ENCODE measurements at places on chromosomes 6 and 20.

GRCh38 chr6:127188744-127189143 is 70.3 kb downstream of the RSPO3 start:
- no peak for DNase-seq

DNA sequence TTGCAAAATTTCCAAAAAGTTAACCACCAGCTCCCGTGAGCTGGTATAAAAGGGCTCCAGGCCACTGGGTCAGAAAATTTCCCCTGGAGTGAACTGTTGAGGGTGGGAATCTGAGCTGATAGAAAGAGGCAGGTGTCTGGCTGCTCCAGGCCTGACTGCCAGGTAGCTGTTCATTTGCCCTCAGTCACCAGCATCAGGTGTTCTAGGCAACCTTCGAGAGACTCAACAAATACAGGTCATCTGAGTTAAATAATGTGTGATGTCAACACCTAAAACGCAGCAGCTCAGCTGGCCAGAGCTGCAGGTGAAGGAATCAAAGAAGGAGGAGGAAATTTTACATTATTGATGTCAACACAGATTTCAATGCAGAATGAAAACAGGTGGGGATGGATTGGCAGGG is 46.7 kb downstream of the KCNK5 start:
- no peak for DNase-seq

DNA sequence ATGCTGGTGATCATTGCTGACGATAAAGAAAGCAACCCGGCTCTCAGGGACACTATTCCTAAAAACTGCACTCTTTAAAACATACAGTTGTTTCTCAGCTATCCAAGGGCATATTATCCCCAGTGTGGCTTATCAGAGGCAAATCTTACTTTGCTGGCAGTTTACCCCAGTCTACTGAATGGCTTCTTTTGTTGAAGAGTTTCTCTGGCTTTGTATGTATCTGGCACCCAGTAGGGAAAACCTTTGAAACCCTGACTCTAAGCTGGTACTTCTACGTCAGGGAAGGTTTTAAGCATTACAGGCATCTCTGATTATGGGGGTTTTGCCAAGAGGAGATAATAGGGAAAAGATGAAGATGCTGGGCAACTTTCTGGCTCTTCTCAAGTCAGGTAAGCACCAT is 637.6 kb upstream of the CHD6 start:
- DNase-seq = peak; percentile 32

DNA sequence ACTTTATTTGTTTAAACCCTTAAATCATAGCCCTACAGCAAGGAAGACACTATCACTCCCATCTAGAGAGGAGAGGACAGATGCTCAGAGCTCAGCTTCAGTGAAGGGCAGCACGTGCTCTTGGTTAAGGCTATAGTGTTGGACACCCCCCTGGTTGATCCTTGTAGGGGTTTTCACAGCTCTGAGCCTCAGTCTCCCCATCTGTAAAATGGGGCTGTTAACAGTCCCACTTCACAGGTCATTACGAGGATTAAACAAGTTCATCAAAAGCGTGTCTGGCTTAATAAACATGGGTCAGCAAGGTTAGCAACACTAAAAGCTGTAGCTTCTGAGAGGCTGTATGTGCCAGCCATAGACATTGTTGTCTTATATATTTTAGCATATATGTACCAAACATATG is 82.4 kb downstream of the NFATC2 start:
- no peak for DNase-seq

GRCh38 chr6:29789176-29789575 is 38.4 kb upstream of the HLA-G start:
- no peak for DNase-seq

GRCh38 chr20:63771046-63771707 is 31.6 kb downstream of the SLC2A4RG start:
- no peak for DNase-seq

- DNase-seq = no peak
These were observed 28.4 kb downstream of the SYNDIG1 start for GRCh38 chr20:24497851-24498250.

DNA sequence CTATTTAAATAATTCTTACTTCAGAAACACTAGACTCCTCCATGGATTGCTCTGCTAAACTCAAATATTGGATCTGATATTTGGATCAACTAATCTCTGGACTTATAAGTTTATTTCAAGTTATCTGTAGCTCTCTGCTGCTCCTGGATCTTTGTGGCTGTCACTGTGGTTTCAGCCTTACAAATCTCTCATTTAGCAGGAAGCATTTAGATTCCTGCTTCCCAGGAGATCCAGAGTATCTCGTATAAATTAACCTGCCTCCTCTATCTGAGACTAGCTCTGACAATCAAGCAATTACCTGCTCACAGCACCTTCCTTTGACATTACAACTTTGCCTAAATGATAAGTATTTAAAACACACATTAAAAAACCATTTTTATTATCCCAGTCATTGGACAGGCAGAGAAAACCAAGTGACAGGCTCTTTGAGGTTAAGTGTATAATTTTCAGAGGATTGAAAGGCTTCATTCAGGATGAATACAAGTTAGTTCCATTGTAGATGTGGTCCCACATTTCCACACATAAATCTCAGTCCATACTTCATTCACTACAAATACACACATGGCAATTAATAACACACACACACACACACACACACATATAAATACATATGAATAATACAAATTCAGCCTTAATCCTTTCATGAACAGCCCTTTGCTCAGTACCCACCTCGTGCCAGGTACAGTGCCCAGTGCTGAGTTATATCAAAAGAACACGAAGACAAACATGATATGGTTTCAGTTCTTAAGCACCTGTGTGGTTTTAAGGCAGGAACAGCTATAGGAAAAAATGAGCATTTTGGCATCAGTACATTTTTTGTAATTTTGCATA is 55.5 kb upstream of the PLCB1 start:
- no peak for DNase-seq

DNA sequence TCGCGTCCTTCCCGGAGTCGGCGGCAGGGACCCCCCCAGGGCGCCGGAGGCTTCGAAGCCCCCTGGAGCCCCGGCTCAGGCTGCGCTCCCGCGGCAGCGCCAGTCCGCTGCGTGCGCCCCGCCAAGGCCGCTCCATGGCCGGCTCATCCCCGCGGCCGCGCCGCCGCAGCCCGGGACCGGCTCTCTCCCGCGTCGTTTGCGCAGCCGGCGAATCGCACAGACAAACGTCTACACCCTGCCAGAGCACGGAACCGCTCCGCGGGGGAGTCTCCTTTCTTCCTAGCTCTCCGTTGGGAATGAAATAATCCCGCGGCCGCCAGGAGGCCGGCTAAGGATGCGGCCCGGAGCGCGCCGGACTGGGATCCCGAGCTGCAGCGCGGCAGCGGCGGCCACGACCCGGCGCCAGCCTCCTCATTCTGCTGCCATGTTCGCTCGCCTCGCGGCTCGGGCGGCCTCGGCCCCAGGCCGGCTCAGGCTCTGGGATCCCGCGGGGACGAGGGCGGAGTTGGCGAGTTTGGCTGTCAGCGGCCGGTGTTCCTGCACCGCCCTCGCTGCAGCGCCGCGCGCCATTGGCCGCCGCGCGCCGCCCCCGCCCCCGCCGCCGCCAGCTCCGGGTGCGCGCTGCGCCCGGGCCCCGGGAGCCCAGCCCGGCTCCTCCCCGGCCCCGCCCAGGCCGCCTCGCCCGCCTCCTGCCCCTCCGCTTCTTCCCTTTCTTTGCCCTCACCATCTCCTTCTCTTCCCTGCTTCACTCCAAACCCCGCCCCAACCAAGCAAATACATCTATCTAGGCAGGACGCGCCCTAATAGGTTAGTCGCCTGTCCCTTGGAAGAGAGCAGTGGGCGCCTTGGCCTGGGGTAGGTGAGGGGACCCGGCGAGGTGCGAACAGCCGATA is at the start of gene GFOD1:
Gene GFOD1 (minus strand): TSS at position 479 of the 893 bp plus-strand sequence. CDS start 710 bp downstream, outside the sequence.
- DNase-seq = peak; percentile 94

- no peak for DNase-seq
These were observed 398.5 kb upstream of the SASH1 start for GRCh38 chr6:147944122-147944521.

GRCh38 chr6:85453490-85453889 is 3.6 kb downstream of the NT5E start:
- DNase-seq = no peak

DNA sequence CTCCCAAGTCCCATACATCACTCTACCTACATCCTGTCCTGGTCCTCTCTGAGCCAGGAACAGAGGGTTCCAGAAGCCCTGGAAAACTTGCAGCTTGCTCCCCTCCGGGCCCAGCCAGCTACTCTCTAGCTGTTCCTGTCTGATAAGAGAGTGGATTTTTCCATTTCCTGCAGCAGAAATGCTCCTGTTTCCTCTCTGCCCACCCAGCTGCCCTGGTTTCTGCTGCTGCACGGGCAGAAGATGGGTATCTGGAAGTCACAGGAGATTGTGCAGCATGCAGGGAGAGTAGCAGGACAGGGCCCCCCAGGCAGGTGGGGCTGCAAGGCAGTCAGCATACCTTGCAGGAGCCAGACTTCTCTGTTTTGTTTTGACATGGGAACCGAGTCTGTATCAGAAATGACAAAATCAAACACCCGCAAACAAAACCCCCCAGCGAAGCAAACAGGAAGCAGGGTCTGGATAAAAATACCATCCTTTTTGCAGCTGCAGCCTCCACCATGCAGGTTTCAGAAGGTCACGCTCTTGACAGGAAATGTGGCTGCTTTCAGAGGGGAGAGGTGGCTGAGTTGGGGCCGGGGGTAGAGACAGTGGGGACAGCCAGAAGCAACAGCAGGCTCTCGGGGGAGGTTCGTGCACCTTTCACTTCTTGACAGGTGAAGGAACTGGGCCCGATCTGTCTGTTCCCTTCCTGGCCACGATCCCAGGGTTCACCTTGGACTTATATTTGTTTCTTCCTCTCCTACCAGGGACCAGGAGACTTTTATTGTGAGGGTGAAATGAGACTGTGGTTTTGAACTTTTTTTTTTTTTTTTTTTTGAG is 50.8 kb upstream of the FAM83D start:
- no peak for DNase-seq

GRCh38 chr6:144149894-144150709 is at the start of gene STX11:
TSS of gene STX11 (plus strand) at chr6:144150517. CDS start at chr6:144186628, 36,111 bp downstream.
- DNase-seq = peak; percentile 82

DNA sequence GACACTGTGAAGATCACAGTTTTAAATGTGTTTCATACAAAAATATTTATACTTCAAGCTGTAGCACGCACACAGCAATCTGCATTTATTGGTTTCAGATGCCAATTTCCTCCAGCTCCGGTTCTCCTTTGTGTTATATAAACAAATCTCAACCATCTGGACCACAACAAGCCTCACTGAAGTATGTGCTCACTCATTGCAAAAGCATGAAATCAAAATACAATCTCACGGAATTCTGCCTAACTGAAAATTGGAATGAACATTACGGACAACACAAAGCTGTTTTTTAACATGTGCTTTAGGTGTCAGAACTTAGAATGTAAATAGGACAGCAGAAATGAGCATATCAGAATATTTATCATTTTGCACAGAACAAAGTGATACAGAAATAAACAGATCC is 38.0 kb downstream of the RCAN2 start:
- DNase-seq = no peak

- no peak for DNase-seq
These were observed 91.5 kb upstream of the RREB1 start for GRCh38 chr6:7016226-7016625.

DNA sequence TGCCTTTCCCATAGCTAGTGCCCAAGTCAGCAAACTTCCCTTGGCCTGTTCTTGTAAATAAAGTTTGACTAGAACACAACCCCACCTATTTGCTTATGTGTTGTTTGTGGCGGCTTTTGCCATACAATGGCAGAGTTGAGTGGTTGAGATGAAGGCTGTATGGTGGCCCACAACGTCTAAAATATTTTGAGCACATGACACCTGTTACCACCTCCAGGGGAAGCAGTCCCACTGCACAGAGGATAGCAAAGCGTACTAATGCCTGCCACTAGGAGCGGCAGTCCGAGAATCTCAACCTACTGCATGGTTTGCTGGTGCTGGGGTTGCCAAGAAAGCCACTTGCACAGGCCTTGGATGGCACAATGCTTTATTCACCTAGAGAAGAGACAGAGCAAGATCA is 58.6 kb downstream of the TGM2 start:
- DNase-seq = no peak

DNA sequence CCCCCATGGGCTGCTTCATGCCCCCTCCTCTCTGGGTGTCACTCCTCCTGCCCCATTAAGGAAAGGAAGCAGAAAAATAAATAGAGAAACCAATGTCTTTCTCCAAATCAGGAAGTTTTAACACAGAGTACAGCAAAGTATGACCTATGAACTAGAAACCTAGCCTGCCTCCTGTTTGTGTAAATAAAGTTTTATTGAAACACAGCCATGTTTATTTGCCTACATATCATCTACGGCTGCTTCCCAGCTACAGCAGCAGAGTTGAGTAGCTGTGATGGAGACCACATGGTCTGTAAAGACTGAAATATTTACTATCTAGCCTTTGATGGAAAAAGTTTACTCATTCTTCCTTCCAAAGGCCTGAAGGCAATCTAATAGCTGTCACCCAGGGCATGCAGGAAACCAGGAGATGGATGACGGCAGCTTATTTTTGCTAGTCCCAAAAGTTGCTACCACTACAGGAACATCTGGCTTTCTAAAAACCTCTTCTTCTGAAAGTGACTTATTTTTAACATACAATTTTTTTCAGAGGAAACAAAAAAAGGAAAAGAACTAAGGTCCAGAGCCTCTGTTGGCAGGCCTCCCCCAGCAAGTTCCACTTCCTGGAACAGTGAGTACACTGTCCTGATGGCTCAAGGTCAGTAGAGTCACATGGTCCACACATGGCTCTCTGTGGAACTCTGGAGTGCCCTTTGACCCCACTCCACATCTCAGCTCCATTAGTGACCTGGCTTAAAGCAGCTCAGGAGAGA is 287.8 kb downstream of the PTPRT start:
- no peak for DNase-seq

DNA sequence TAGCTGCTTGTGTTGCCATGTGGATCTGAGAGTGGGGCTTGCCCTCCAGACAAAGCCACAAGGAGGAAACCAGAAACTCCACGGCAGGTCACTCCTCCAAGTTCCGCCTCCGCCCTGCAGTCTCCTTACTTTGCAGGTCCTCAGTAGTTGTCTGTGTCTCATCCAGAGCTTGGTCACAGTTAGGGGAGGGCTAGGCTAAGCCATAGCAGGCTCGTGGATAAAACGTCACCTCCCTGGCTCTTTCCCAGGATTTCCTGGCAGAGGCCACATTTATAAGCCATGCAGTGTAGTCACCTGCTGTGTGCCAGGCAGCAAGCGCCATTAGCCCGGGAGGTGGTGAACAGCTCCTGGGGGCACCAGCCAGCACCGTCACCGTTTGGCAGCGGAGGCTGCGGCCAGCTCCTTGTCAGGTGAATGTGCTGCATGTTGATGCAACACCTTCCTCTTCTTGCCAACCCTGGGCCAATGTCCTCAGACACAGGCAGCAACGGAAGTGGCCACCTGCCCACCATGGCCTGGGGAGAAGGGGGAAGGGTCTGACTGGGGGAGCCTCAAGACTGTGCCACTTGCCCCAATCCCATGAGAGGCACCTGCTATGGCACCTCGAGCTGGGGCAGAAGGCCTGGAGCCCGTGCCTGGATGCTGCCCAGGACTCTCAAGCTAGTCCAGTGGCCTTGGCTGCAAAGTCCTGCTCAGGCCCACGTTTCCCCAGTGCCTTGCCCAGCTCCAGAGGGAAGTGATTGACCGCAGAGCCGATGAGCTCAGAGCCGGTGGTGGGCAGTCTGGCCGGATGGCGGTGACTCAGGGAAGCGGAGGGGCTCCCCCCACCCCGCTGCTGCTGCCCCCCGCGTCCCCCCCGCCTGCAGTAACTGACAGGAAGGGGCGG is 39.0 kb upstream of the SLCO4A1 start:
- no peak for DNase-seq

GRCh38 chr6:163324688-163325389 is 89.7 kb upstream of the QKI start:
- DNase-seq = no peak
